Right atrium auricular region (tissue), 2 donors: ENCODE measurements at places on chromosomes 7 and 10.

DNA sequence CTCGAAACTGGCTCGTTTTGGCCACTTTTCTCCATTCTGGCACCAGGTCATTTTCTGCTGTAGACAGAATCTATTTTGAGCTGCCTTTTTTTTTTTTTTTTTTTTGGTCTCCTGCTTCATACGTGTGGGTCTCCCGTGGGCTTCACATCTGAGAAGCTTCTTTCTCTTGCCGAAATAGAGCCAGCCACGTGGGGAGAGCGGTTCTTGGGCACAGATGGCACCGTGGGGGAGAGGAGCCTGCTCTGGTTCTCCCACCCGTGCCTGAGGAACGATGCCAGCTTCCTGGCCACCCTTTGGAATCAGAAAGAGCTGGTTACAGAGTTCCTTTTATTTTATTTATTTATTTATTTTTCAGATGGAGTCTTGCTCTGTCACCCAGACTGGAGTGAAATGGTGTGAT, 48.7 kb upstream of the OCM2 start:
- no peak for DNase-seq

DNA sequence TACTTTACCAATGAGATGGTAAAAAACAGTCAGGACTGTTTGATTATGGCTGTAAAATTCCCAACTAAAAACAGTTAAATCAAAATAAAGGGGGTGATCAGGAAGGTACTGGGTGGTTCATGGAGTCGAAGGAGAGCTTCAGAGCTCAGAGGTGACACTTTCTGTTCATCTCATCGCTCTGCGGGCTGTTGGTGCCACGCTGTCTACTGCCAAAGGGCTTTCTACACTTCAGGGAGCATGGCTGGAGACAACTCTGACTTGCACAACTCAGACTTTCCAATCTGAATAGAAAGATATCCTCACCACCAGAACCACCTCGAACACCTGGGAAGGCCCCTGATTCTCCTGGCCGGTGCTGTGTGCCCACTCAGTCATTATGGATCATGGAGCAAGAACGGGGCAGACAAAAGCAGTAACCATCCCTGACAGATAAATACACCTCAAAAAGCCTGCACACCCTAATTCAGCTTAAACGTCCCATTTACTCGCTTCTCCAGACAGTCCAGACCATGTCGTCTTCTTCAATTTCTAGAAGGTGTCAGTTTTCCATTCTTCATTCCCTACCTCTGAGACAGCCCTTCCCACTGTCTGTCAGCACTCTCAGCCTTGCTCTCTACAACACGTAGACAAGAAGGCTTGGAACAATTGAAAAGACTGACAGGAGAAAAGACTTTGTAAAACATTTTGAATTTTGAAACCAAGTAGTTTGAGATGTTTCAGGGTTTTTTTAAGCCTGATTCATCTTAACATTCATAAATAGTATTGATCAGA, 348.7 kb upstream of the NFE2L3 start:
- DNase-seq = no peak

DNA sequence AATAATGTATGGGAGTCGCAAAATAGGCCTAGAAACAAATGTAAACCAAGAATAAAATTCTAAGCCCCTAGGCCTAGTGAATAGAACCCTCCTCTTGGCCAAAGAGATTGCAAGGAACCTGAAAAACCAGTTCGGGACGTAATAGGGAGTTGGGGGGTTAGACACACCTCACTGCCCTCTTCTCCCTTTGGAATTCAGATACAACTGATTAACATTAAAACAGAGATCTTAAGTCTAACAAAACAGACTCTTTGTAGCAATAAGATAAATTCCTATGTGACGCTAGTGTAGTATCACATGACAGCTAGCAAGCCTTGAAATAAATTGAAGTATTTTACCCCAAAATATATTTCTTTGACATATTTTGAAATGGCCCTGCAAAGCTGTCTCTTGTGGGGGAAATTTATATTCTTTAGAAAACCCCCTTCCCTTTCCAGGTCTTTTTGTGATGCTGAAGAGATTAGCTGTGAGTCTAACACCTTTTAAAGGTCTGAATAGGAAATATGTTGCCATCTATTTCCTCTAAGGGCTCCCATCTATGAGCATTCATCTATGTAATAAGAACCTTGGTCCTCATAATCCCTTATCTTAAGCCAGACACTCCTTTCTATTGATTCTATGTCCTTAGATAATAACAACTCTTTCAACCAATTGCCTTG, 623.4 kb upstream of the NRG3 start:
- DNase-seq = no peak

- no peak for DNase-seq
Observed at GRCh38 chr10:668786-669485, 20.5 kb downstream of the DIP2C start.

DNA sequence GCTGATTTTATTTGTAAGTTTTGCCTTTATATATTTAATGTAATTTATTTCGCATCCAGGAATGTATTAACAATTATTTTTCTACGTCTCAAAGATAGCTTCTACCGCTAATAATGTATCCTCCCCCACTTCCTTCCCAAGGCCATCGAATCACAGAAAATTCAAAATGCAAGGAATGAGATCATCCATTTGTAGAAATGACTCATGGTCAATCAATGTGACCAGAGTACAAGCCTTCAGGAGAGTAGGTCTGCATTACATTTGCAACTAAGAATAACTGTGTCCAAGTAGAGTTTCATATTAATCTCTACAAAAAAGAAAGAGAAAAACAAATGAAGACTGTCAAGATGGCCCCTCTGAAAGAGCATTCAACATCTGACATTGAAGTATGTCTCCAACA, 205.9 kb upstream of the PHF14 start:
- no peak for DNase-seq

DNA sequence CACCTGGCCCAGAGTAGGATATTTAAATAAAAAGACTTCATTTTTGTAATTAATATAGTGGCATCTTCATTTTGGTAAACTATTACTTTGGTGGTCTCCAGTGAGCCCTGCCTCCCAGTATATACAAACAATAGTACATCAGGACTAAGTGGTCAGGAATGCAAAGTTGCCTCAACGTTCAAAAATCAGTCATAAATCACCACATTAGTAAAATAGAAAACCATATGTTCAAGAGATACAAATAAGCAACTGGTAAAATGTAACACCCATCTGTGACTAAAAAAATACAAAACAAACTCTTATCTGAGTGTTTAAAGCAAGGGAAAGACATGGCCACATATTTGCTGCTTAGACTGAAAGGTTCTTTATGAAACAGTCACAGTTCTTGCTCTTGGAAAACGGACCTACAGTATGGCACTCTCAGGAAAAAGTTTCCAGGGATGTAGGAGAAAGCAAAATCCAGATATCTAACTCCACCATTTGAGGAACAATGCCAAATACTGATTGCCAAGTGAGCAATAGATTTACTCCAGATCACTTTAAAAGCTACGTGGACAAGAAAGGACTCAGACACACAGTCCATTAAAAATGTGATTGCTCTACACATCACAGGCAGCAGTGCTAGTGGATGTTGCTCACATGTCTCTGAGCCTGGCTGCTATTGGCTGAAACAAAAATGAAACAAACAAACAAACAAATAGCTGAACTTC, 15.1 kb upstream of the RHOBTB1 start:
- no peak for DNase-seq

DNA sequence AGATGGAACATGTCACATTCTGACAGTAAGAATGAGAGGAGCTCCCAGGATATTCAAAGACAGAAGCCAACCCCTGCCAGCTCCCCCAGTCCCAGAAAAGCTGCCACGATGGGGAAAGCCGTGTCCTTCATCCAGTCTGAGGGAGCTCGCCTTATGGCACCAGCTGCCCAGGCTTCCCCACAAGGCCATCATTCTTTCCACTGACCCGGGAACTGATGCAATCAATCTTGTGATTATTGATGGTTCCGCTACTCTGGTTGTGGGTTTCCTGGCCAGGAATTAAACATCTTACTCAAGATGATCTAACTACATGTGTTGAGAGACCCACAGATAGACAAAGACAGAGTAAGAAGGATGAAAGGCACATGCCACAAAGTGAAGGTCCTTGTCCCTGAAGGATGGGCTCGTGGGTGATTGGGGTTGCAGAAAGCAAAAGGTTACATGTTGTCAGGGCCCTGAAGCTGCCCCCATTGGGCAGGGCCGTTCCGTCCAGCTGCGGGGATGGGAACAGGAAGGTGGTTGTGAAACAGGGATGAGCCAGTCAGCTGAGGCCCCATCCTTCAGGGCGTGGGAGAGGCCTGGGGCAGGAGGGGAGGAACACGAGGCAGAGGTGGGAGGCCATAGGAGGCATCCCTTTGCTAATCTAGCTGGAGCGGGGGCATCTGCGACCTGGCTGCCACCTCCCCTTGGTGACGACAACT, 127.6 kb downstream of the OAT start:
- DNase-seq = no peak

- DNase-seq = no peak
Observed at GRCh38 chr7:46774515-46774914, 807.4 kb downstream of the TNS3 start.

DNA sequence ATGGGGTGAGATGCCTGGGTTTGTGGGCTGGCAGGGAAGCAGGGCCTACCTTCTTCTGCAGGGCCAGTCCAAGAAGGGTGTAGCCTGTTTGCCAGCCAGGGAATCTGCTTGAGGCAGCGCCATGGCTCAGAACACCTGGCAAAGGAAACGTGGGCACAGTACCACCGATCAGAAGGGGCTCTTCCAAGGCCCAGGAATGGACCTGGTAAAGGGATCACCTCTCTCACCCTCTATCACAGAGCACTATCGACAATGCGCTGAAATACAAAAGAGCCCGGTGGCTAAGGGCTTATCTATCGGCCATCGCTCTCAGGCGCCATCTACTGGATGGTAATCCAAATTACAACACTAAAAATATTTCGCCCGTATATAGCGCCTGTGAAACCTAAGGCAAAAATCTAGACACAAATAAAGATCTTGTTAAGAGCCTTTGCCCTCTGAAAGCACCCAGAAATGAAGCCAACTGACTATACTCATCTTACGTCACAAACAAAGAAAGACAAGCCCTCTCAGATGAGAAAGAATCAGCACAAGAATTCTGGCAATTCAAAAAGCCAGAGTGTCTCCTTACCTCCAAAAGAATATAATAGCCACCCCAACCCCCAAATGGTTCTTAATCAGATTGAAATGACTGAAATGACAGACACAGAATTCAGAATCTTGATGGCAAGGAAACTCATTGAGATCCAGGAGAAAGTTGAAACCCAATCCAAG, 217.8 kb upstream of the HPS1 start:
- no peak for DNase-seq

- DNase-seq = peak; percentile 55
Observed at GRCh38 chr10:47031211-47031900, 120.1 kb downstream of the PTPN20 start.

DNA sequence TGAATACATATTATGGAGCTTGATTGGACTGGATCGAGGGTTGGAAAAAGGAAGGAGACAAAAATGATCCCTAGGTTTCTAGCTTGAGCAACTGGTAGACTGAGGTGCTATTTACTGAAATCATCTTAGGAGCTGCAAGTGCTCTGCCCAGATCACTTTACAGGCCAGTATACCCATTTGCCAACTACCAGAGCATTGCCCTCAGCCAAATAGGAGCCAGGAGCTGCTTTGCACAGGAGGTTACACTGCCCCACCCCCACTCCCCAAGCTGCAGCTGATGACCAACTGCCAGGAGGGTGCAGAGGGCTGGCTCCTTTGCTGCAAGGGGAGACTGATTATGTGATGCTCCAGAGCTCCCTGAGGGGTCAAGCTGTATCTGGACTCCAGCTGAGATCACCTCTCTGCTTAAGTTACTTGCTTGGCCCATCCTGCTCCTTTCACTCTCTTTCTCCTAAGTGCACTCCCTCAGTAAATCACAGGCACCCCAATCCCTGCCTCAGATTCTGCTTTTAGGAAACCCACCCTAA, 275.4 kb downstream of the ZEB1 start:
- no peak for DNase-seq

GRCh38 chr10:112376396-112376790, 2.5 kb downstream of the ACSL5 start:
- DNase-seq = no peak

DNA sequence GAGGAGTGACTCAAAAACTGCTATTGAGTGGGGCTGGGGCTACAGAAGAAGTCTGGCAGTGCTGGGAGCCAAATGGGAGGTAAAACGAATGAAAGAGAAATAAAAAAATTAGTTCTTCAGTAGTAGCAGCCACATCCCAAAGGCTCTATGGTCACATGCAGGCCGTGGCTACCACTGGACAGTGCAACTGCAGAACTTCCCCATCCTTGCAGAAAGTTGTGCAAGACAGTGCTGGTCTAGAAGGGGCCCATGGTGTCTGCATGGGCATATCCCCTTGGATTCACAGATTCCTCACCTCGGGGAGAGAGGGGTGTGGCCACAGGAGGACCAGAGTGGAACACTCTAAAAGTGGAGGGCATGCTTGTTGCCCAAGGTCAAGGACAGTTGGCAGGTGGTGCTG, 47.6 kb downstream of the RPS24 start:
- DNase-seq = no peak

DNA sequence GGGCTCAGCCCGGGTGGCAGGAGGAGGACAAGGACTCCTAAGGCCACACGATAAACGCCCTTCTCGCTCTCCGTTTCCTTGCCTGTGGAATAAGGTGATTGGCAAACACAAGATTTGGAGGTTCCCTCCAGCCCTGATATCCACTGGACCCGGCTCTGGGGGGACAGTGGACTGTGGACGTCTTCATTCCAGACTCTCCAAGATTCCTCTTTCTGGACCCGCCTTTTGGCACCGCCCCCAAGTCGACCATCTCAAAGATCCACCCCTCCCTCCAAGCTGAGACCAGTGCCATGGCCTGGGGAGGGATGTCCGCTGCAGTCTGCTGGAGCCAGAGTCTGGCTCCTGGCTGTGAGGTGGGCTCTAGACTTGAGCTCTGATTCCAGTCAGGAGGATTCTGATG, 23.6 kb downstream of the ZNF783 start:
- DNase-seq = no peak

DNA sequence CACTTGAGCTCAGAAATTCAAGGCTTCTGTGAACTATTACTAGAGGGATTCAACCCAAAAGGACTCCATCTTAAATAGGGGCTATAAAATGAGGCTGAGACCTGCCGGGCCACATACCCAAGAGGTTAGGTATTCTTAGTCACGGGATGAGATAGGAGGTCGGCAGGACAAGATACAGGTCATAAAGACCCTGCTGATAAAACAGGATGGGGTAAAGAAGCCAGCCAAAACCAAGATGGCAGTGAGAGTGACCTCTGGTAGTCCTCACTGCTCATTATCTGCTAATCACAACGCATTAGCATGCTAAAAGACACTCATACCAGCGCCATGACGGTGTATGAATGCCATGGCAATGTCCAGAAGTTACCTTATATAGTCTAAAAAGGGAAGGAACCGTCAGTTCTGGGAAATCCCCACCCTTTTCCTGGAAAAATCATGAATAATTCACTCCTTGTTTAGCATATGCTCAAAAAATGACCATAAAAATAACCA, 101.2 kb upstream of the TRIM24 start:
- no peak for DNase-seq

DNA sequence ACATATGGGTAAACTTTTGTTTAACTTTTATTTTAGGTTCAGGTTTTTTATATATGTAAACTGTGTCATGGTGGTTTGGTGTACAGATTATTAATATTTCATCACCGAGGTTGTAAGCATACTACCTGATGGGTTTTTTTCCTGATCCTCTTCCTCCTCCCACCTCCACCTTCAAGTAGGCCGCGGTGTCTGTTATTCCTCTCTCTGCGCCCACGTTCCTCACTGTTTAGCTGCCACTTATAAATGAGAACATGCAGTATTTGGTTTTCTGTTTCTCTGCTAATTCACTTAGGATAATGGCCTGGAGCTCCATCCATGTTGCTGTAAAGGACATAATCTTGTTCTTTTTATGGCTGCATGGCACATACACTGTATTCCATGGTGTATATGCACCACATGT, 1000.0 kb upstream of the CELF2 start:
- DNase-seq = no peak
